NCI-H460 (cell line): ENCODE measurements at places on chromosomes 7 and 10. TPM values are rescaled to one million over a fixed set of nuclear protein-coding genes. Genes with fewer than 3 reads are reported as not detected.

FFAR4 gene
- not detected in 2 replicates for total RNA-seq

ADAM8 gene
- 2.5 and 3.7 TPM in 2 replicates for total RNA-seq

C10orf143 gene
- total RNA-seq: 0.27 TPM in 1 of 2 replicates, not detected in the other

TEX47 gene
- total RNA-seq: not detected in 2 replicates

TMEM176B gene
- total RNA-seq: not detected in 2 replicates

ADAM22 gene
- total RNA-seq: 3.3 and 3.6 TPM in 2 replicates

SPDYE2 gene
- not detected in 2 replicates for total RNA-seq

RBP3 gene
- not detected in 2 replicates for total RNA-seq

ADO gene
- 41.0 and 42.5 TPM in 2 replicates for total RNA-seq

PDE1C gene
- total RNA-seq: 46.5 and 48.7 TPM in 2 replicates

- no peak for DNase-seq
Observed at GRCh38 chr7:101668726-101669125, 39.6 kb upstream of the MYL10 start.

DNA sequence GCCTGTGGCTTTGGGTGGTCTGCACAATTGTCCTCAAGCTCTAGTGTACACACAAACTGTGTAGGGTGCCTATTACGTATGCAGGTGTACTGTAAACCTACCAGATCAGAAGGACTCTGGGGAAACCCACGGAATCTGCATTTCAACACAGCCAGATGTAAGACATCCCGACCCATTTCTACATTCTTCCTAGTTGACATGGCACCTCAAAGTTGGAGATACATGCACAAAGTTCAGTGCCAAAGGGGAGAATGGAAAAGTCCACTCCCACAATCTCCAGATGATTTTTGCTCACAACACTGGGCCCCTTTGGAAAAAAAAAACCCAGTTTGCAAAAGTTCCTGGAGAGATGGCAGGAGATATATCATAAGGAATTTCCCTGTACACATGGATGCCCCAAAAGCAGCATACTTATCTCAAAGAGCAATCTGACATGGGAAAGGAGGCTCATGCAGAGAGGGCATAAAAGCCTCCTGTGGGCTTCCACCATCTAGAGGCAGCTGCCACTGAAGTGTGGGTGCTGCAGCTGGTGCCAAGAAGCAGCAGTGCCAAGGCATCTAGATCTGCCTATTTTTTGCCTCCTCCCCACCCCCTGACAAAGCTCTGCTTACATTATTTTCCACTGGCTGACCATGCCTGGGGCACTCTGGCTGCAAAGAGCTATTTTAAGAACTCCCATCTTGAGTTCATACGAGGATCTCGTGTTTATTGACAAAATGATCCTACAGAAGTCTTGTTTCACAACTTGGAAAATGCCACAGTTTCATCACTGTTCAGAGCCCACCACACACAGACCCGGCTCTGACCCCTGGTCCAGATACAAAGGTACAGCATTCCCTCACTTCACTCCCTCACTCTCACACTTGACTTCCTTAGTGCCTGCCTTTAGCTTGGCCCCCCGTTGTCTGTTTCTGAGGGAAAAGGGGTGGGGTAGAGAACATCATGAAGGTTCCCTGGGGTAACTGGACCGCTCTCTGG lies 12.9 kb downstream of the TECTB start:
- no peak for DNase-seq

DNA sequence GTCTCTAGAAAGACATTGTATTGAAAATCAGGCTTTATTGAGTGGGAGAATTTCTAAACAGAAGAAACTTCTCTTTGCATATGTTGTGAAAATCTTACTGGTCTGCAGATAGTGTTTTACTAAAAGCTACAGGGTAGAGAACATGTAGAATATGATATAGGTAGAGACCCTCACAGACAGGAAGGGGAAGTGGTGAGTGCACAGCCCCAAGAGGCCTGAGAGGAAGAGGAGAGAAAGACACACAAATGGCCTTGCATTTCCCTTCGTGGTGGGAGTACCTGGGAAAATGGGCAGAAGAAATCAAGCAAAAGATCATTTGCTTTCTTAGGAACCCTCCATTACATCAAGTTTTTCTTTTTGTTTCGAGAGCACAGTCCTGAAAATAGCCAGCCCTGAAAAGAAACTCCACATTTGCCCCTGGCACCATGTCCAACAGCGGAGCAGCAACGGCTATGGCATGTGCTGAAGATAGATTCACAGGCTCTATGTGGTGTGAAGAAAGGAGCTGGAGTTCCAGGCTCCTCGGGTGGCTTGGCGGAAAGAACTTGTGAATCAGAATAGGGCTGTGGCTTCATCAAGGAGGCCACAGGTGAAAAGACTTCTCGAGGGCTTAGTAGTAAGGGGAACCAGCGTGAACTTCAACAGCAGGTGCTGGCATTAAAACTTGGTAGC lies 143.5 kb downstream of the CALCR start:
- no peak for DNase-seq

GRCh38 chr7:81574723-81575326 lies 195.0 kb downstream of the HGF start:
- DNase-seq: no peak

DNA sequence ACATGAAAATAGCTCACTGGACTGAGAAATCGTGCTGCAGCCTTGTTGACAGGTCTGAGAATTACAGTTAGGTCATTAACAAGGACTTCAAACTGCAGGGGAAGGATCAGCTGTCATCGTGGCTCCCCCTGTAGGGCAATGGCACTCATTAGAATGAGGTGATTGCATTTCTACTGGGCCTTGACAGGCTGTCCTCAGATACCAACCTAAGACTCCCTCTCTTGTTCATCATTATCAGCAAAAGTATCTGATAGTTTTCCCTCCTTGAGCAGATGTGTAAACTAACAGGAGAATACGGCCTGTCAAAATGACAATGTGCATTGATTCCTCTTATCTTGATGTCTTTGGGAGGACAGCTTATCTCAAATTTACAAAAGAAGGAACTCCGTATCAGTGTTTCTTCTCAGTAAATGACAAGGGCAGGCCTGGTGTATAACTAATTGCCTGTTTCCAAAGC lies 648.5 kb upstream of the LRRN3 start:
- peak; percentile 34 for DNase-seq

GRCh38 chr7:84701524-84702306 lies 485.1 kb downstream of the SEMA3D start:
- DNase-seq: peak; percentile 99

DNA sequence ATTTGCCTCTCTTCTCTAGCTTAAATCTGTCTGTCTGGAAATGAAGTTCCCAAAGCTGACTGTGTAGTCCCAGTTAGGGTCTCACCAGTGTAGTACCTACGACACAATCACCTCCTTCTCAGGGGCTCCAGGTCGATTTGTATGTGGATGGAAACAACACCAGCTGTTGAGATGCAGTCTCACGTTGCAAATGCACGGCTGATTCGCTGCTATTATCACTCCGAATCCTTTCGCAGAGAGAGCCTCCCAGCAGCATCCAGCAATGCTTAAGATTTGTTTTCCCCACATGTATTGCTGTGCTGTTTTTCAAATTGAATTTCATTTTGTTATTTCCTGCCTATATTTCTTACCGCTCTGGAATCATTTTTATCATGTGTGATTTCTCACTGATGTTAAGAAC lies 16.3 kb downstream of the VSTM4 start:
- no peak for DNase-seq

GRCh38 chr7:42342381-42342780 lies 105.4 kb upstream of the GLI3 start:
- no peak for DNase-seq

GRCh38 chr10:62582804-62583208 lies 208.6 kb downstream of the ZNF365 start:
- no peak for DNase-seq

DNA sequence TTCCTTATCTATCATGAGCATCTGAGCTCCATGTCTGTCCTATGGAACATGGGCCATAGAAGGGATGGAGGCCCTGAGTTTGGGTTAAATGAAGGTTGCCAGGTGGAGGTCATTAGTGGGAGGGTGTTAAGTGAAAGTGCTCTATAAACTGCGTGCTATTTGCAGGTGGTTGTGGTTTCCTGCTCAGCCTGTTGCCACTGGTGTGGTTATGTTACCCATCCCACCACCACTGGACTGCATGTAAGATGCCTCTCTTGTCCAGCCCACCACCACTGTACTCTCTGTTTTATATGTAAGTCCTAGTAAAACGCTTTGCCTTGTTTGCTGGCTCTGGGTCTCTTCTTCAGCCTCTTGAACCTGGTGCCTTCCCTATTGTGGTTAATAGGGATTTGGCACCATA lies 711.2 kb downstream of the SORCS3 start:
- DNase-seq: no peak

GRCh38 chr7:66377045-66377444 lies 171.9 kb downstream of the TPST1 start:
- no peak for DNase-seq

GRCh38 chr7:101231644-101232043 lies 6.0 kb downstream of the CLDN15 start:
- no peak for DNase-seq

DNA sequence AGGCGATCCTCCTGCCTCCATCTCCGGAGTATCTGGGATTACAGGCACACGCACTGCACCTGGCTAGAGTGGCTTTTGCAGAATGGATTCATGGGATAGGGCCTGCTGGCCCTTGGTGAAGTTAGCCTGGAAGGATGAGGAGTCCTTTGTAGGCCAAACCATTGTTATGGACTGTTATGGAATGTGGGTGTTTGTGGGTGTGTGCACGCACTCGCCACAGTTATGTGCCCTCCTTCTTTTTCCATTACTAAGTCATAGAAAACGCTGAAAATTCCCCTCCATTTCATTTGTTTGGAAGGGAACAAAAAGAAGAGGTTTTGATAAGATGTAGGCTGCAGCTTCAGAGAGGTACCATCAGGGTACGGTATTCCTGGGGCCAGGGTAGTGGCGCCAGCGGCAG lies 15.0 kb downstream of the ZNF862 start:
- no peak for DNase-seq

GRCh38 chr7:13651167-13651566 lies 338.3 kb downstream of the ETV1 start:
- DNase-seq: no peak

GRCh38 chr7:142174441-142174840 lies 62.9 kb downstream of the MGAM2 start:
- DNase-seq: no peak

DNA sequence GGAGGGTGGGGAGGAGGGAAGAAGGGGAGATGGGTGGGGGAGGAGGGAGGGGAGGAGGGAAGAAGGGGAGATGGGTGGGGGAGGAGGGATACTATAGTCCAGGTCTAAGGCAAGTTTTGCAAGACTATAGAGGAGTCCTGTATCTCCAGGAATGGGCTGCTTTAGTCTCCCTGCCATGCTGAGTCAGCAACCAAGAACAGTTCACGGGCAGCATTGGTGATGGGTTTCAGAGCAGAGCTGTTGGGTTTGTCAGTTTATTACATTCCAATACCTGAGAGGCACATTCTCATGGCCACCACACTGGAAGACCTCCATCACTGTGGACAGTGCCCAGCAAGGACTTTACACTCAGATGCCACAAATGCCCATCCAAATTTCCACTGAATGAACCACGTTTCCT lies 212.7 kb downstream of the GRM8 start:
- DNase-seq: no peak

GRCh38 chr10:52951824-52952223 lies 179.2 kb upstream of the MBL2 start:
- peak; percentile 24 for DNase-seq

DNA sequence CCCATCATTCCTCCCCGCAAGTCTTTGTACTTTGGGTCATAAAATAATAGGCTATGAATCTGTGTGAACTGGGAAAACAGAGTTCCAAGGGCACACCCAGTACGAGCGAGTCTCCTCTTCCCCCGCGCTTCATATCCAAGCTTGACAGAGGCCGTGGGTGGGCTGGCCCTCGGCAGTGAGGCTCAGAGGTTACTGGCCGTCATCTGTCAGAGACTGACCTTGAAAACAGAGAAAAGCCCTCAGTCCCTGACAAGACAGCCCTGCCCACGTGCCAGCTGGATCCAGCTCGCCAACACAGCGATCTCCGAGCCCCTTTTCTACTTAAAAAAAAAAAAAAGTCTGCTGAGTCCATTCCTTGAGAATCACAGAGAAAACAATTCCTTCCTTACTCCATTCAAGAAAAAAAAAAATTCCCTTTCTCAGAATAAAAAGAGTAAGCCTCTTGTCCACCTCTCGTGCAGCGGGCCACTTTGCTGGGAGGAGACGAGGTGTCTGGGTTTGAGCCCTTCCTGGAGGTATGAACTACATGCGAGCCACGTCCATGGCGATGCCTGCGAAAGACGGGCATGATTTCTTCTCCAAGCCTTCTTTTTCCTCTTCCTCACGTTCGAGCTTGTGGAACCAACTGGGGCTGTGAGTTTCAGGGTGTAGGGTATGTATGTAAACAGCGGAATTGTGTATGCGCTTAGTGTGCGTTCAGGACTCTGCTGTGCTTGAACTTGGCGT lies 744 bp upstream of the BICC1 start:
- DNase-seq: no peak

- DNase-seq: peak; percentile 93
Observed at GRCh38 chr7:11458736-11459483, 373.1 kb downstream of the THSD7A start.

GRCh38 chr7:128221929-128222403 lies 19.1 kb upstream of the LEP start:
- DNase-seq: peak; percentile 59

DNA sequence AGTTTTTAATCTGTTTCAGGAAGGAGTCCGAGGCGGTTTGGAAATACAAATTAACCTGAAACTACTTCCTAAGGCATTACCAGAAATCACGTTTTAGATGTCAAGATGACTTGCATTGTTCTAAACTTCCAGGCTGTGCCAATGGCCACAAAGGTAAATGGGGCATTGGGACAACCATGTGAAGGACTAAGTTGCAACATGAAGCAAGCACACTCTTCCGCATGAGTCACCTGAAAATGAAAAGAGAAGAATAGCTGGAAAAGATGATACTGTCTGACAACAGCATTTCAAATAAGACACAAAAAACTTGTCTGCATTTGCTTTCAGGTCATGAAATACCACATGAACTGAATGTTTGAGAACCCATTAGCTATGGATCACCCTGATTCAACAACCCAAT lies 262.1 kb downstream of the AHR start:
- no peak for DNase-seq

DNA sequence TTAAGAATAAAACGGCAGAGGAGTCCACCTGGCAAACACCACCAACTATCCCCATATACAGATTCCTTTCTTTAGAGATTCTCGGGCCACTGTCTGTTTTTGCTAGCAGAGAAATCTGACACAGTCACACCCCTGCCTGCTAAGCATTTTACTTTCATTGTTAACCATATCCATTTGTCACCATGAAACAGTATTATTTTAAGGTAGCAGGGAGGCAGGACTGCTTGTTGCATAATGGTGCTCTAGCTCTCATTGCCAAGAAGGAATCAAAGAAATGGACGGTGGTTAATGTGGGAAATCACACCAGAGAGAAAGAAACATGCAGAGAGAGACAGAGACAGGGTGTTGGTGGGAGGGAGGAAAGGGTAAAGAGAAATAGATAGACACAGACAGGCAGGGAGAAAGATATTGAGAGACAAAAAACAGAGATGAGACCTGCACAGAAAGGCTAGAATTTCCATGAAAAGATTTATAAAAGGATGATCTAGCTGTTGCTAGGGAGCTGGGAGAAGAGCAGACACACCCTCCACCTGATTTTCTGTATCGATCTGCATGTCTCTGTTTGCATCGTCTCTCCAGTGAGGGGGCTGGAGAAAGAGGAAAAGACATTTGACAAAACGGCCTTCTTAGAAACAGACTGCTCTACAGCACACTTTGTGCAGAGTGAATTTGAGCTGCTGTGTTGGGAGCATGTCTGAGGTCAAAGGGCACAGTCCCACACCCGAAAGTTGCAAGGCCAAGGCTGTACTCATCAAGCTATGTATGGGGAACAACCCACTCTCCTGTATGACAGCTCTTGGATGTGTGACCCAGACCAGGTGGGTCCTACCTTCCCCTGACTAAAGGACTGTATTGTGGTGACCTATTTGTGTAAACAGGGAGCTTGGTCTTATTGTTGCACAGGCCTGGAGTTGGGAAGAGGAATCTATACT lies 303.1 kb downstream of the FZD1 start:
- no peak for DNase-seq
